Stimulated activated CD4-positive, alpha-beta T cell treated with anti-CD3 and anti-CD28 coated beads, Interleukin-15, amount 100 ng/mL, for 1 hour (primary cell): ENCODE measurements at places on chromosomes 2 and 18.

- DNase-seq, result no peak
These were observed 292.0 kb downstream of the ZNF804A start for GRCh38 chr2:184890311-184890710.

- DNase-seq, result no peak
These were observed 271.3 kb downstream of the KCNS3 start for GRCh38 chr2:18149660-18150246.

DNA sequence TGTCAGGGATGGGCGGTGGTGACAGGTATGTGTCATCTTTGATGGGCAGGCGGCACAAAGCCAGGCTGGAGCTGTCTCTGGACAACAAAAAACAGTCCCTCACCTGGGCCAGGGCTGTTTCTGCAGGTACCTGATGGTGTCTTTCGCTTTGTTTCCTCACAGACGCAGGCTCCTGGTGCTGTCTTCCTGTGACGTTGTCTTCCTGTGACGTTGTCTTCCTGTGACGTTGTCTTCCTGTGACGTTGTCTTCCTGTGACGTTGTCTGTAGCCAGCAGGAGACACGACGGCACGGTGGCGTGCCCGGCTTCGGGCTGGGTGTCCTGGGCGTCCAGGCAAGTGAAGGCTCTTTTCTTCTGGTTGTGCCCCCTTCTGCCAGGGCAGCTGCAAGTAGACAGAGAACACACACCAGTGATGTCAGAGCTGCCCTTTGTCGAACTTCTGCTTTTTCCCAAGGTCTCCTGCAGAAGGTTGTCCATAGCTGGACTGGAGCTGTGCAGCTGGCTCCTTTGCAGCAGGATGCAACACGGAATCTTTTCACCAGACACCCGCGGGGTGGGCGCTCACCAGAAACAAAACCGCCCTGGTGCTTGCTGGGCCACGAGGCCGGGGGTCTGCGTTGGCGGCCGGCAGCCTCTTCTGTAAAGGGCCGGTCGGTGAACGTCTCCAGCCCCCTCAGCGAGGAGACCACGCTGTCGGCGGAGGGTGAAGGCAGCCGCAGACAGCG, 21.1 kb downstream of the GPR35 start:
- DNase-seq, result no peak

DNA sequence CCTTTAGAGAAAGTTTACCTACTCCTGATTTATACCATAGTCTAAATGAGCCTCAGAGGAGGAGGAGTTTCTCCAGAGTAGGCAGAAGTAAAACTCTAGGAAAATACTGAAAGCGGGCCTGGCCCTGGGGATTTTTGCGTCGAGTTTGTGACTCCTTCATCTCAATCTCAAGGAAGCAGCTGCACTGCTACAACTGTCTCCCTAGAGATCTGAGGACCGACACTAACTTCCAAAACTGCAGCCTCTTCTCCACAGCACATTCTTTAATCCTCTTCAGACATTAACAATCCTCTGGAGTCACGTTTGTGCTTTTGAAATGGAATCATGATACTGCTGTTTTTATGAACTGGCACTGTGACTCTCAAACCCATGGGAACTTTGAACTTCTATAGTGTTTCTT, 281.4 kb downstream of the KCNS3 start:
- no peak for DNase-seq

DNA sequence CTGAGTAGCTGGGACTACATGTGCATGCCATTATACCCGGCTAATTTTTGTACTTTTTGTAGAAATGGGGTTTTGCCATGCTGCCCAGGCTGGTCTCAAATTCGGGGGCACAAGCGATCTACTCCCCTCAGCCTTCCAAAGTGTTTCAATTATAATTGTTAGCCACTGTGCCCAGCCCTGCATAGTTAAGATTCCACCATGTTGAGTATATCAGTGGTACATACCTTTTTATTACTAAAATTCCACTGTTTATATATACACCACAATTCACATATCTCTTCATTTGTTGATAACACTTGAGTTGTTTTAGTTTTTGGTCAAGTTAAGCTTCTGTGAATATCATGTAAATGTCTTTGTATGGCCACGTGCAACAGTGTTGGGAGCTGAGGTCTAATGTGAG, 12.8 kb upstream of the FMNL2 start:
- DNase-seq, result no peak

DNA sequence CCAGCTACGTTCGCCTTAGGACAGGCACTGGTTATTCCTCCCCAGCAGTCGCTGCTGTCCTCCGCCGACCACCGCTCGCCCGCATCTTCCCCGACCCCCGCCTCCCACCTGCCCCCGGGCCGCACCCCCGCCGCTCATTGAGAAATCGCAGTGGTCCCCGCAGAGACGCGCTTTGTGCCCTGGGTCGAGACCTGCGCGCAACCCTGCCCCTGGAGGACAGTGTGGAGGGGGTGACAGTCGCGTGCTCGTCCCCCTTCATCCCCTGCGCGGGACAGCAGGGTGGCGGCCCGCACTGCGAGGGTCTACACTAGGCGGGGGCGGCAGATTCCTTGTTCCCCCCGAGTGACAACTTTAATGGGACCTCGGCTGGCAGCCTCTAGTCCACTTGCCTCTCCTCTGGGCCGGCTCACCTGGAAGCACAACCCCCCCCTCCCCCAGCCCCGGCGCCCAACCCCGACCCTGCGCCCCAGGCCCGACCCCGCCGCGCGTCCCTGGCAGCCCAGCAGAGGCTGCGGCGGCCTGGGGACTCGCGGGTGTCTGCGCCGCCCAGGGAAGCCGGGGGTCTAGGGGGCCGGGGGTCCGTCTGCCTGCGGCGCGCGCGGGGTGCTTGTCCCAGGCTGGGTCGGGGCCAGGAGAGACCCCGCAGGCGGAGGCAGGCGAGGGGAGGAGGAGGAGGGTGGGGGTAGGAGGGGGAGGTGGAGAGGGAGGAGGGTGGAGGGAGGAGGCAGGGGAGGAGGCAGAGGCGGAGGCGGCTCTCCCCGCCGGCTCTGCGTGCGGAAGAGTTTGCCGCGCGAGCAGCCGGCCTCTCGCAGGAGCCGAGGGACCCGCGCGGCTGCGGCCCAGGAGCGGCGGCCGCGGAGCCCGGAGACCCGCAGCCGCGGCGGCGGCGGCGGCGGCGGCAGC, at the start of gene NPAS2:
Gene NPAS2 (plus strand): TSS at position 770 of the 903 bp plus-strand sequence. CDS start 84,616 bp downstream, outside the sequence.
- no peak for DNase-seq

DNA sequence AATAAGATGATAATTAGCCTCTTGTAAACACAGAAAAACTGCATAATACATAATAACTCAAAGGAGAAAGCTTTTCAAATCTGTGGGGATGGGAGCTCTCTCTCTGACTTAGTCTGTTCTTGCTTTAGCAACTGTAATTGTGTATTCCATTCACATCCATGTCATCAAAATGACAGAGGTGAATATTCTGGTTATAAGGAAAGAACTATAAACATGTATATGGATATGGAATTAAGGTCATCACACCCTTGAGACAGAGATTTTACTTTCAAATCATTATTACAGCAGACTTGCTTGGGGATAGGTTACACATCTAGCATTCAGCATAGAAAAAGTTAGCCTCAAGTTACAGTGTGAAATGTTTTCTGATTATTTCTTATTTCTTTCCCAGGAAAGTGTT, 497.7 kb downstream of the LRP1B start:
- DNase-seq, result no peak
